ENCODE measurements at places on chromosomes 1 and 21. TPM values are rescaled to one million over a fixed set of nuclear protein-coding genes. Genes with fewer than 3 reads are reported as not detected.

Gene LRRC3
- 3.5 TPM for total RNA-seq

Gene IVL
- total RNA-seq = not detected

Gene CFHR3
- total RNA-seq = not detected

- no peak for DNase-seq
Measured at GRCh38 chr21:45162115-45162514, 87.7 kb downstream of the ADARB1 start.

DNA sequence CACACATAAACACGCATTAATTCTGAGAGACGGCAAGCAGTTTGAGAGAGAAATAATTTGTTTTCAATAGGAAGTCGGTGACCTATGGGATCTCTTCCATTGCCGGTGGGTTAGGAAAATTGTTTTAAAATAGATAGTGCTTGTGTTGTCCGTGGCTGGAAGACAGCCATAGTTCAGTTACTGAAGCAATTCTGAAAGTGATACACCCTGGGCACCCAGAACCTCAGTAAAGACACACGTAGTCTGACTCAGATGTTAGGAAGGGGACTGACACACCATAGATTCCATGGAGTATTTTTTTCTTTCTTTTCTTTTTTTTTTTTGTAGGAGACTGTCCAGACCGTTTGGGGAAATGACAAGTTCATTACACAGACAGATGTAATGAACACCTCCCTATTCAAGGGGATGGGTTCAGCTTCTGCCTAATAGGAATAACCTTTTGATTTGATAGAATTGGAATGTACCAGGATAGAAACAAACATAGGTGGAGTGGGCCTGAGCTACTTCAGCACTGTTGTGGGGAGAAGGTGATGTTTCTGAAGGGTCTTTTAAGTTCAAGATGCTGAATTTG is 1.6 kb downstream of the C1orf21 start:
- peak; percentile 16 for DNase-seq

GRCh38 chr1:26470878-26471497 is 1.3 kb upstream of the HMGN2 start:
- DNase-seq = peak; percentile 25

- no peak for DNase-seq
Measured at GRCh38 chr1:218380125-218380977, 35.2 kb downstream of the TGFB2 start.

GRCh38 chr21:40272037-40272436 is 404.8 kb downstream of the PCP4 start:
- DNase-seq = no peak

All from left colon (tissue), 2 donors.